ENCODE measurements at places on chromosomes 6 and 20. TPM values are rescaled to one million over a fixed set of nuclear protein-coding genes. Genes with fewer than 3 reads are reported as not detected.

GRCh38 chr6:136317021-136317694 lies 27.5 kb upstream of the BCLAF1 start:
- peak; percentile 74 for DNase-seq

DNA sequence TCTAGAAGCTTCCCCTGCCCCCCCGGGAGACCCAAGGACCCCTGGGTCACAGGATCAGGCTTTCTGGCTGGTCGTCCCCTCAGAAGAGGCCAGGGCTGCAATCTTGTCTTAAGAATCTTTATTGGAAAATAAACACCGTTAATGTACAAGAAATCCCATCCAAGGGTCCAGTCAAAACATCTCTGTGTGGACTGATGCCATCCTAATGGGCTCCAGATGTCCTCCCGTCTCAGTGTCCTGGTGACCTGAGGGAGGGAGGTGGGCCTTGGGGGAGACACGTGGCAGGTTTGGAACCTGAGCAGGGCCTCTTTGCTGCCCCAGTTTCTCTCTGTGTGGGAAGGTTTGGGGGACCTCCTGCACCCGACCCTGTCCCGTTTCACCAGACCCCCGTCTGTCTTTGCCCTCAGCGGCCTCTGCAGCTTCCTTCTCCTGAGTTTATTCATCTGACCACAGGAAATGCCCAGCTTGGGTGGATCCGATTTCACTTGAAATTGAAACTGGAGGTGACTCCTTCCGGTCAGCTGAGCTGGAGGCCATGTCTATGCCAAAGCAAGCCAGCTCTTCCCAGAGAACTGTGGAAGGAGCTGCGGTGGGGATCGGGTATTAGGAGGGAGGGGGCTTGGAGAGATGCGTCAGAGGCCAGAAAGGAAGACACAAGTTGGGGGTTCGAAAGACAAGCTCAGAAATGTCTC lies 75.1 kb downstream of the SLC2A10 start:
- DNase-seq: no peak

GRCh38 chr6:77492530-77492929 lies 29.2 kb upstream of the HTR1B start:
- DNase-seq: no peak

DNA sequence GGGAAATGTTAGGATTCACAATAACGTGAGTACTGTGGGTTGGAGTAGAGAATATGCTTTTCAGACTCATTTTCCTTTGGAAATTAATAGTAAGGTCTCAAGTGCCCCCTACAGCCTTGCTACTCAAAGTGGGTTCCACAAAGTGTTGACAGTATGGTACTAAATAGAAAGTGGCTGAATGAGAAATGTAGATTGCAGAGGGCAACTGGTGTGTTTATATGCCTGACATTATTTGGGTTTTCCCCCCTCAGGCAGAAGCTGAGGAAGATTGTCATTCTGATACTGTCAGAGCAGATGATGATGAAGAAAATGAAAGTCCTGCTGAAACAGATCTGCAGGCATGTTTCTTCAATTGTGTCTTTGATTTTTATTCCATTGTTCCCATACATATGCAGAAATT lies 5.6 kb downstream of the FBXO9 start:
- DNase-seq: no peak

Gene INSM1
- polyA plus RNA-seq: not detected

Gene SOX12
- polyA plus RNA-seq: 31.6 TPM

Gene ISM1
- polyA plus RNA-seq: 4.3 TPM

Gene KPNA5
- 22.6 TPM for polyA plus RNA-seq

DNA sequence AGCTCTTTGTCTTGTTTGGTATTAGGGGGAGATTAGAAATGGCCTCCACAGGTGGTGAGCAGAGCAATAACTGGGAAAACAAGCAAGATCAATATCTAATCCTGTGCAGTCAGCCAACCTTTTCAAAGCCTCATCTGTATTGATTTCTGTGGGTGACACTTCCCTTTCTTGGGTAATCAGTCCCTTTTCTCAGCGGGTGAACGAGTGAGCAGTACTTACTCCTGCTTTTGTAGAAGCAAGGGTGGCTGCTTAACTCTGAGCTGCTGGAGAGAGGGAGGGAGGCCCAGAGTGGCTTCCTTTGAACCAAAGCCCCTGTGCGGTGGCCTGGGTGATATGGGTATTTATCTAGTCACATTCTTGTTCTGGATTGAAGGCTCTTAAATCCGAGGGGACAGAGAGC lies 254.8 kb upstream of the CHD6 start:
- DNase-seq: no peak

Measured in left kidney (tissue), 8 donors.